ENCODE measurements at places on chromosomes 12 and 14.
A peak's percentile ranks its signal among the peaks of the same experiment; 100 is the strongest.

GRCh38 chr14:80624581-80624980 is 317.0 kb downstream of the CEP128 start:
- no peak for DNase-seq

DNA sequence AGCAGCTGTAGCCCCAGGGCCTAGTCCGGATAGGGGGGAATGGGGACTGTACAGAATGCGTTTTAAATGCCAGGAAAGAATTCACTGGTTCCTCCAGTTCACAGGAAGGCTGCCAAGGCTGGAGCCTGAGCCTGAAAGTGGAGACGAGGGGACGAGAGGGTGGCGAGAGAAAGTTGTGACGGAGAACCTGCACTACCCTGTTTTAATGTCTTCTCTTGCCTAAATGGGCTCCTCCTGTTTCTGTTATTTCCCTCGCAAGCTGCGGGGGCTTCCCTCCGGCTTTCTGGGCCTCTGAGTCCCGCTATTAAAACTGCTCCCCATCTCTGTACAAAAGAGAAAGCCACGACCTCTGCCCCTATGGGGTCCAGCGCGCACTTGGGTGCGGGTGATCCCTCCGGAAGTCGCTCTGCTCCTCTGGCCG is 4.5 kb downstream of the C1QL4 start:
- no peak for DNase-seq

DNA sequence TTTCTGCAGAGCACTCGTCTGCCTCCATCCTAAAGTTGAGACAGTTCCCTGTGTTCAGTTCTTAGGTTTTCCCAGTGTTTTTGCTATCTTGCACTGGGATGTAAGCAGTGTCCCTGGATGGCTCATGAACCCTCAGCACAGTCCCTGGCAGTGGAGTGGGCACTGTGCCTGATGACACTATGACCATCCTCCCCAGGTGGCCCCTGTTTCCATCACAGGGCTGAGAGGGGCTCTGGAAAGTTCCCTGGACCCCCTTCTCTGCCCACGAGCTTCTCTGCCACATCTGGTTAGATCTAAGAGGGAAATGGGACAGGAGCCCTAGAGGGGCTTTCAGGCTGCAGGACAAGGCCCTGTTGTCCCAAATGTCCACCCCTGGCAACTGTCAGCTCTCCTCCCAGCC is 249.8 kb upstream of the SFSWAP start:
- DNase-seq: no peak

GRCh38 chr12:52232203-52232673 is 805 bp upstream of the KRT7 start:
- DNase-seq: no peak

DNA sequence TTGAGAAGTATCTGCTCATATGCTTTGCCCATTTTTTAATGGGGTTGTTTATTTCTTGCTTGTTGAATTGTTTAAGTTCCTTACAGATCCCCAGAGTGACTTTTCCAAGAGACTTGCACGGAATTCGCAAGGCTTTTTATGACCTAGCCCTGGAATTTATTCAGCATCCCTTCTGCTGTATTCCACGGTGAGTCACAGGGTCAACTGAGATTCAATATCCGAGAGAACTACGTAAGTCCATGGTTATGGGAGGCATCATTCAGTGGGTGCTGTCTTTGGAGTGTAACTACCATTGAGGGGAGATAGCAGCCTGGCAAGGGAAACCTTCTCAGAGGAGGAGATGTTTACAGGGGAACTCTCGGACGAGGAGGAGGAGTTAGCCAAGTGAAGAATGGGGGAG is 20.9 kb upstream of the GPRC5A start:
- no peak for DNase-seq

DNA sequence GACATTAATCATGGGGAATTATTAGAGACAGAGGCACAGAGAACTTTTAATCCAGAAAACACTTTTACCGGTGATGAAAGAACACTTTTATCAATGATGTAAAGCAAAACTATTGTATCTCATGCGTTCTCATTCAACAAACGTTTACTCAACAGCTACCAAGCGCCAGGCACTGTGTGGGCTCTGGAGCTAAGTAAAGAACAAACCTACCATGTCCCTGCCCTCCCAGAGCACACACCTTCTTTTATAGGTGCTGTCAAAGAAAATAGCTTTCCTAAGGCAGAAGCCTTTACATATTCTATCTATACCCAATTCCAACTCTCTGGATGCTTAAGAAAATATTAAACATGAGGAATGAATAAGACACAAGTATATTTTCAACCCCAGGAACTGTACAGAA is 91.1 kb downstream of the FOXN3 start:
- no peak for DNase-seq

- DNase-seq: peak; percentile 26
These were observed 37.5 kb downstream of the CHST11 start for GRCh38 chr12:104494137-104494792.

GRCh38 chr14:87149583-87150354 is 843.2 kb downstream of the GALC start:
- DNase-seq: no peak

DNA sequence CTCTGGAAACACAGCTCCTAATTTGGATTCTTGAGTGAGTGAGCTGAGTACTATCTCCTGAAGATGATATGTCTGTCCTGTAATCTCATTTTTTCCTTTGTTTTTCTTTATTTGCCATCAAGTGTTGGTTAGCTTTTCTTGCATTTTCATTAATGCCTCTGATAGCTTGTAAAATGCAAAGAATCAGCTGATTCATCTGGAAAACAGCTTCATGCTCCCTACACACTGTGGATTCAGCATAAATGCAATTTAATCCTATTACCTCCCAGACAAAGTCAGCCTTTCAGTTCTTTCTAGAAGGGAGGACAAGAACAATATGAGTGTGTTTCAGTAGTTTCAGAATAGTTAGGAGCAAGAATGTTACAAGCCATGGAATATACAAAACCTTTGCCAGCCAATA is 79.4 kb downstream of the DACT1 start:
- DNase-seq: no peak

DNA sequence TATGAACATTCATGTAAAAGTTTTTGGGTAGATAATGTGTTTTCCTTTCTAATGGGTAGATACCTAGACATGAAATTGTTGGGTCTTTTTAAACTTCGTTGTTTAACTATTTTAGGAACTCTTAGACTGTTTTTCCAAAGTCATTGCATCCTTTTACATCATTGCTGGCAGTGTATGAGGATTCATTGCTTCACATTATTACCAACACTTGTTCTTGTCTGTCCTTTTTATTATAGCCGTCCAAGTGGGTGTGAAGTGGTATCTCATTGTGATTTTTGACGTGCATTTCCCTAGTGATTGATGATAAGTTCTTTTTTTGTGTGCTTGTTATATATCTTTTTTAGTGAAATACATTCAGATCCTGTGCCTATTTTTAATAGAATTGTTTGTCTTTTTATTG is 39.4 kb downstream of the USP15 start:
- no peak for DNase-seq

DNA sequence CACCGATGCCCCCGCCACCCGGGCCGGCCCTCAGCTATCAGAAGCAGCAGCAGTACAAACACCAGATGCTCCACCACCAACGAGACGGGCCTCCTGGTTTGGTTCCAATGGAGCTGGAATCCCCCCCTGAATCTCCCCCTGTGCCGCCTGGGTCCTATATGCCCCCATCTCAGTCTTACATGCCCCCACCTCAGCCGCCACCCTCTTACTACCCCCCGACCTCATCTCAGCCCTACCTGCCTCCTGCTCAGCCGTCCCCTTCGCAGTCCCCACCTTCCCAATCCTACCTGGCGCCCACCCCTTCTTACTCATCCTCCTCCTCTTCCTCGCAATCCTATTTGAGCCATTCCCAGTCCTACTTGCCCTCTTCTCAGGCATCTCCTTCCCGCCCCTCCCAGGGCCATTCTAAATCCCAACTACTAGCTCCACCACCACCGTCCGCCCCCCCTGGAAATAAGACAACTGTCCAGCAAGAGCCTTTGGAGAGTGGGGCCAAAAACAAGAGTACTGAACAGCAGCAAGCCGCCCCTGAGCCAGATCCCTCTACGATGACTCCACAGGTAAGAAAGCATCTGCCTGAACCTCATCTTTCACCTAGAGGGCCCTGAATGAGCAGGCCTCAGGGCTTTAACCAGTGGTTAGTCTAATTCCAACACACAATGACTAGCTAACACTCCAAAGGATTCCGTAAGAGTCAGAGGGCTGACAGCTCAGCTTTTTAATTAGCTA is 851 bp downstream of the YLPM1 start:
- no peak for DNase-seq

DNA sequence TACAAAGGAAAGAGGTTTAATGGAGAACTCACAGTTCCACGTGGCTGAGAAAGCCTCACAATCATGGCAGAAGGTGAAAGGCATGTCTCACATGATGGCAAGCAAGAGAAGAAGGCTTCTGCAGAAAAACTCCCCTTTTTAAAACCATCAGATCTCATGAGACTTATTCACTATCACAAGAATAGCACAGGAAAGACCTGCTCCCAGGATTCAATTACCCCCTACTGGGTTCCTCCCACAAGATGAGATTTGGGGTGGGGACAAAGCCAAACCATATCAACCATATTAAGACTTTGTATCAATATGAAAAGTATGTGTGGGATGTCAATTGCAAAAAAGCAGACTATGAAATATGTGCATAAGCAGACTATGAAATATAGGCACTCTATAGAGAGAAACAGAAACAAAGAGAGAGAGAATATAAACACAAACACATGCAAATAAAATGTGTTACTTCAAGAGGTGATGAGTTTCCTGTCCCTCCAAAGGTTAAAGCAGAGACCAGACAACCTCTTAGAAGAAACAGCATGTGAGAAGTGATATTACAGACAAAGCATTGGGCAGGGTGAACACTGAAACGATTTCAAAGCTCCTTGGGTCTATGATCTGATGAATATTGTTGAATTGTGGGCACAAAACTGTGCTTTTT is 151.2 kb upstream of the KRR1 start:
- no peak for DNase-seq

- DNase-seq: no peak
These were observed 20.5 kb downstream of the SARNP start for GRCh38 chr12:55797068-55797467.

- DNase-seq: no peak
These were observed 60.0 kb upstream of the TRAF3 start for GRCh38 chr14:102717276-102717675.

- no peak for DNase-seq
These were observed 44.4 kb downstream of the ARL6IP4 start for GRCh38 chr12:123024819-123025391.

- no peak for DNase-seq
These were observed 124.3 kb downstream of the PPHLN1 start for GRCh38 chr12:42450248-42450647.

DNA sequence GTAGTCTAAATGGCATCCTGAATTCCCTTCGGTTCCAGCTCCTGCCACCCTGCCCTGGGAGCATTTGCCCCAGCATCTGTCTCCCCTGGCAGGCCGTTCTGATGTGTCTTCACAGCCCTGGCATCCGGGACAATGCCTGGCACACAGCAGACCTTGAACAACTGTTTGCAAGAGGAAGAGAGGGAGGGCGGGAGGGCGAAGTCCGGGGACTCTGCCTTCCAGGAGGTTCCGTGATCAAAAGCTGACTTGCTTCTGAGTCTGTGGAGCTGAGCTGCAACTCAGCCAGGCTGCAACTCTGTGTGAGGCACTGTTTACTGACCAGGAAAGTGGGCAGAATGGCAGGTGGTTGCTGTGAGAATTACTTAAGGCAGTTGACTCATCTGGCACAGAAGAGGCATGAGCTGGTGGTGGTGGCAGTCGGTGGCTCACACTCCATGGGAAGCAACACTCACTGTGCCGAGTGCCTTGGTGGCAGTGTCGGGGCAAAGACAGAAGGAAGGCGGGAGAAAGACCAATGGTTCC is 61.1 kb upstream of the DLK1 start:
- no peak for DNase-seq

DNA sequence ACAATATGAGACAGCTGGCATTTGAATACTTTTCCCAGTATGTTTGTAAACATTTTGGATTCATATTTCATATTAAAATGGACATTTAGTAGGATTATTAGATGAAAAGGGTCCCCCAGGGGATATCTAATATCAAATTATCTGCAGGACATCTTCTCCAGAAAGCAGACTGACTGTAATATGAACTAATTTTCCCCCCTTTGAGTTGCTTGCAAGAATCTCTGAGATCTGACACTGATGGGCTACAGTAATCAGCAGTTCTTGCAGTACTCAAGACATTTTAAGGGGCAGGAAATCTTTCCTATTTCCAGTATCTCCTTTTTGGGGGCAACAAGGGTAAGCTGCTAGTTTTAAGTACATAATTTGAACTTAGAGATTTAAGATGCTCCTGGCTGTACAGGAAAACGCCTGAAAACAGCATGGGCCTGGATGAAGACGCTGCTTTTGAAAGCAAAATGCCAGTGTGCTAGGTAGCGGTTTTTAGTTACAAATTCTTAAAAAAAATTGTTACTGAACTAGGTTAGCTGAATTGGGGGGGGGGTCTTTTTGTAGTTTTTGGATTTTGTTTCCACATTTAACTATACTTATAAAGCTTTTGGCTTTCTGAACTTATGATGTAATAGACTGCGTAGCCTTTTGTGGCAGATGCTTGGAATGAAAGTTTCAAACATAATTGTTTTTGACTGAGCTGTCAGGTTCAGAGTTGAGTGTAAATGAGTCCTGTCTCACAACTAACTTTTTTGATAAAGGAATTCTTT is 2.2 kb downstream of the FRMD6 start:
- DNase-seq: no peak

DNA sequence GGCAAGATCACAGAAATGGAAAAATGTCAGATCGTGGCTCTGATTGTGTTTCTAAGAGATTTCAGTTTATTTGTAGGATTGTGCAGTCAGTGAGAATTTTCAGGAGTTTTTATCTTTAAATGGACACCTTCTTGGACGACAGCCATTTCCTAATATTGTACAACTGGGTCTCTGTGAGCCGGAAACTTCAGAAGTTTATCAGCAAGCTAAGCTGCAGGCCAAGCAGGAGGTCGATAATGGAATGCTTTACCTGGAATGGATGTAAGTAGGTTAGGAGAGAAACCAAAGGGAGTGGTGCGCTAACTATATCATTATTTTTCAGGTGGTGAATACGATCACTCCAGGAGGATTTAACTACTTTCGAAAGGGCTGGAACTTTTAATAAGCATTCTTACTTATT is 26.4 kb downstream of the APAF1 start:
- DNase-seq: no peak

DNA sequence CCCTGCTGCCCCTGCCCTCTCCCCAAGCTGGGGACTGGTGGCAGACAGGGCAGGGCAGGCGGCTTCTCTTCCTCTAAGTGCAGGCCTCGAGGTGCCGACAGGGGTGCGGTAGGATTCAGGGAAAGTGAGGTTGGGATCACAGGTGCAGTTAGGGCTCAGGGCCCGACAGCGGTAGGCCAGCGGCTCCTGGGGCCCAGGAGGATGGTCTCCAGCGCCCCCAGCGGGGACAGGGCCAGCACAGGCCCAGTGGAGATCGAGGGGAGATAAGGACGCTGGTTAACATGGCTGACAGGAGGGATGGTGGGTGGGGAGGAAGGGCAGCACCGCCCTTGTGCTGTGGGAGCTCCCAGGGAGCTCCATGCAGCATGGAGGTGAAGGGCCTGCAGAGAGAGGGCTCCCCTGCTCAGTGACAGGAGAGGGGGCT is 935 bp upstream of the CRIP1 start:
- DNase-seq: no peak
